ENCODE measurements at places on chromosomes 12 and 14. TPM values are rescaled to one million over a fixed set of nuclear protein-coding genes. Genes with fewer than 3 reads are reported as not detected.

DNA sequence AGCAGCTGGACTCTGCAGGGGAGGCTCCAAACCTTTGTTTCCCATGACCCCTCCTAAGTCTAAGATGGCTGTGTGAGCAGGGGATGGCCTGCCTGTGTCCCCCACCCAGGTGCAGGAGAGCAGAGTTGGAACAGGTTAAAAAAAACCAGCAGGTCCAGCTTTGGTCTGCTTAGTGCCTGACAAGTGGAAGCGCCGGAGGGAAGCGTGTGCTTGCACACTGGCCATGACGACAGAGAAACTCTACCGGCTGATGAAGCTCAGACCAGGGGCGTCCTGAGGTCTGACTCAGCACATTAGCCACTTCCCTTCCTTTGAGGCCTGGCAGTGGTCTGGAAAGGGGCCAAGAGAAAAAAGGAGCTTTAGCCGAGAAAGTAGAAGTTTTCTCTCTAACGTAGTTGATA lies 280.1 kb downstream of the VRK1 start:
- no peaks in the 10 kb centered on the region for H3K27me3 ChIP-seq
- H3K4me1 ChIP-seq: no peaks in the 10 kb centered on the region
- no peak overlapping the region for H3K4me3 ChIP-seq
- no peaks in the 10 kb centered on the region for H3K36me3 ChIP-seq

DNA sequence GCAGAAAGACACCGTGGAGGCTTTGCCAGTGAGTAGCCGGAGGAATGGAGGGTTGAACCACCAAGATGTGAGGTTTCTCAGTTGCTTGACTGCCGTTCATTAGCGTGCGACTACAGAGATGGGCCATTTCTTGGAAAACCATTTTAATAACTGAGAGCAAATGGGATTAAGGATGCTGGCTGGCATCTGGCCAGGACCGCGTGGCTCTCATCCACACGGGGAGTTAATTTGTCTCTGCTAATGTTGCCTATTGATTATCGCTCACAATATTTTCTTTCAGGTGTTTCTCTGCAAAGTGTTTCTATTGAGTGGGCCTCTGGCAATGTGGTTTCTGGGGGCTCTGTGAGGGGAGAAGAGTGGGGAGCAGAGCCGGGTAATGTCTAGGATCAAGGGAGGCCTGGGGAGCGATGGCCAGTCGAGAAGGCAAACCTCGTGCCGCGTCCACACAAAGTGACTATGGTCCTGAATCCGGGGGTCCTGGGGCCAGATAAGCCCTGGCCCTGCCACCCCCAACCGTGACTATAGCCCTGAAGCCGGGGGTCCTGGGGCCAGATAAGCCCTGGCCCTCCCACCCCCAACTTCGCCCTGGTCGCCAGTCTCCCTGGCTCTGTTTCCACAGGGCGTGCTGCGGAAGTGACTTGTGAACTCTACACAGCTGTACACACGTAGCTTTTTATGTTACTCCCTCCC lies 110.6 kb downstream of the PRMT8 start:
- H3K27ac ChIP-seq: no peak overlapping the region
- H3K4me3 ChIP-seq: no peak overlapping the region
- no peak for DNase-seq
- H3K27me3 ChIP-seq: no peaks in the 10 kb centered on the region

- no peak overlapping the region for H3K4me3 ChIP-seq
- no peaks in the 10 kb centered on the region for H3K4me1 ChIP-seq
- no peak overlapping the region for H3K27ac ChIP-seq
- no peaks in the 10 kb centered on the region for H3K27me3 ChIP-seq
- no peak for DNase-seq
Measured at GRCh38 chr12:85310456-85311076, 30.5 kb downstream of the ALX1 start.

DNA sequence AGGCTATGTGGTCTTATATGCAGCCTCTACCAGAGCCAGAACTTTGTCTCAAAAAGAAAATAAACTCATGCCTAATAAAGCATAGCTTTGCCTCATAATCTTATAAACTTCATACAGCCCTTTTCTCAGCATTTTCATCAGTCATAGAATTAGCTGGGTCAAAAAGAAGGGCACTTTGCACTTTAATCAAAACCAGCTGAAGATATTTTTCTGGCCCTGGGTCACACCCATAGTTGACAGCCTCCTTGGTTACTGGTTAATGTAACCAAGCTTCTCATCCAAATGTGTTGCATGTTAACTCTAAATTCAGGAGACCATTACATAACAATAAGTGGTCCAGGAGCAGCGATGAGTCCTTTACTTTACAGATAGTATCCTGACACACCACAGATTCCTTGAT lies 558.2 kb downstream of the FLRT2 start:
- no peak for DNase-seq
- no peaks in the 10 kb centered on the region for H3K36me3 ChIP-seq
- H3K4me1 ChIP-seq: no peaks in the 10 kb centered on the region
- H3K27me3 ChIP-seq: no peaks in the 10 kb centered on the region

GRCh38 chr12:40300490-40300889 lies 75.7 kb downstream of the LRRK2 start:
- no peaks in the 10 kb centered on the region for H3K4me1 ChIP-seq
- H3K27ac ChIP-seq: no peak overlapping the region
- H3K27me3 ChIP-seq: no peaks in the 10 kb centered on the region
- no peak for DNase-seq
- no peak overlapping the region for H3K4me3 ChIP-seq

GRCh38 chr14:52741865-52742264 lies 11.9 kb downstream of the STYX start:
- no peaks in the 10 kb centered on the region for H3K27me3 ChIP-seq
- H3K4me3 ChIP-seq: no peak overlapping the region
- no peaks in the 10 kb centered on the region for H3K4me1 ChIP-seq
- peaks cover 15% of the 10 kb centered on the region for H3K36me3 ChIP-seq
- peak overlapping the region; percentile 8 for H3K27ac ChIP-seq

DNA sequence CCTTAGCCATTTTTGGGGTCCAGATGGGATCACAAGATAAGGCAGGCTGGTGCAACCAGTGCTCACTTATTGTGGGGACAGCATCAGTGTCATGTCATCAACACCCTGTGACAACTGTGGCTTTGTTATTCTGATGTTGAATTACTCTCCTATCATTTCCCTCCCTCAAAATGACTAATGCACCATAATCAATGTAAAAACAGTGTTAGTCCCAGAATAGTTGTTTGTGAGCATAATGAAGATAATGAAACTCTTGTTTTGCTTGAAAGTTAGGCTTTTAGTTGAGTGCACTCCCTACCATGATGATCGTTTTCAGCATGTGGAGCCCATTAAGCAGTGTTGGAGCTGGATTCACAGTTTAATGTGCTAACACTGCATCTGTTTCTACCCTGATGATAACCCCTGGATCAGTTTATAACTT lies 151.4 kb downstream of the TMTC2 start:
- H3K27me3 ChIP-seq: no peaks in the 10 kb centered on the region
- H3K4me1 ChIP-seq: no peaks in the 10 kb centered on the region
- no peak for DNase-seq
- no peak overlapping the region for H3K4me3 ChIP-seq
- H3K36me3 ChIP-seq: no peaks in the 10 kb centered on the region

DNA sequence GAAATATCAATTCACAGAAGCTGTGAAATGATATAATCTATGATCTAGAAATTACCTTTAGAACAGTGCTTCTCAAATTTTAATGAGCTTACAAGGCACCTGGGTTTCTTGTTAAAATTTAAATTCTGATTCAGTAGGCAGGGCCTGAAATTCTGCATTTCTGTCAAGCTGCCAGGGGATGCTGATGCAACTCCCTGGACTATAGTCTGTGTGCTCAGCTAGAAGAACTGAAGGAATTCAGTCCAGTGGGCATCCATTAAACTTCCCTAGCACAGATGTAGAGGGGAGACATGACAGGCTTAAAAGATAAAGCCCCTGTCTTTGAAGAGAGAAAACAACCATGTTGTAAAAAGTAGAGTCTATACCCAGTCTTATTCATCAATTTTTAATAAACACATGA lies 441.8 kb downstream of the TMTC2 start:
- no peak for DNase-seq
- no peak overlapping the region for H3K4me3 ChIP-seq
- no peak overlapping the region for H3K27ac ChIP-seq
- H3K27me3 ChIP-seq: no peaks in the 10 kb centered on the region

DNA sequence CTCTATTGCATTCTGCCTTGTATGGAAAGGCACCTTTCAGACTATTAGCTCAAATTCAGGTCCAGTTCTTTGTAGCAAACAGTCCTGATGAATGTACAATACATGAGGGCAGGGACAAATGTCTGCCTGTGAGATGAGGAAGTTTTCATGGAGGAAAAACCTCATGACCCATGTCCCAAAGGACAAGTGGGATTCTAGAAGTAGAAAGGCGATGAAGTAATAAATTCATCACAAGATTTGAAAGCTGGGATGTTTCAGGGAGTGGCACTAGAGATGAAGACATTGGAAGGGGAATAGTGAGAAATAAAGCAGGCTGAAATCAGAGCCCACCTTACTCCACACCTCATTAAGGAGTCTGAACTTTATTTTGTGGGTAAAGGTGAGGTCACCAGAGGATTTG lies 4.2 kb downstream of the CORO1C start:
- DNase-seq: no peak
- peak overlapping the region; percentile 84 for H3K27ac ChIP-seq
- H3K4me3 ChIP-seq: peak overlapping the region; percentile 74
- no peaks in the 10 kb centered on the region for H3K27me3 ChIP-seq
- peaks cover 72% of the 10 kb centered on the region for H3K4me1 ChIP-seq

- no peak overlapping the region for H3K4me3 ChIP-seq
- DNase-seq: no peak
- H3K36me3 ChIP-seq: no peaks in the 10 kb centered on the region
- H3K4me1 ChIP-seq: no peaks in the 10 kb centered on the region
- no peaks in the 10 kb centered on the region for H3K27me3 ChIP-seq
Measured at GRCh38 chr12:69828897-69829296, 3.9 kb downstream of the MYRFL start.

DNA sequence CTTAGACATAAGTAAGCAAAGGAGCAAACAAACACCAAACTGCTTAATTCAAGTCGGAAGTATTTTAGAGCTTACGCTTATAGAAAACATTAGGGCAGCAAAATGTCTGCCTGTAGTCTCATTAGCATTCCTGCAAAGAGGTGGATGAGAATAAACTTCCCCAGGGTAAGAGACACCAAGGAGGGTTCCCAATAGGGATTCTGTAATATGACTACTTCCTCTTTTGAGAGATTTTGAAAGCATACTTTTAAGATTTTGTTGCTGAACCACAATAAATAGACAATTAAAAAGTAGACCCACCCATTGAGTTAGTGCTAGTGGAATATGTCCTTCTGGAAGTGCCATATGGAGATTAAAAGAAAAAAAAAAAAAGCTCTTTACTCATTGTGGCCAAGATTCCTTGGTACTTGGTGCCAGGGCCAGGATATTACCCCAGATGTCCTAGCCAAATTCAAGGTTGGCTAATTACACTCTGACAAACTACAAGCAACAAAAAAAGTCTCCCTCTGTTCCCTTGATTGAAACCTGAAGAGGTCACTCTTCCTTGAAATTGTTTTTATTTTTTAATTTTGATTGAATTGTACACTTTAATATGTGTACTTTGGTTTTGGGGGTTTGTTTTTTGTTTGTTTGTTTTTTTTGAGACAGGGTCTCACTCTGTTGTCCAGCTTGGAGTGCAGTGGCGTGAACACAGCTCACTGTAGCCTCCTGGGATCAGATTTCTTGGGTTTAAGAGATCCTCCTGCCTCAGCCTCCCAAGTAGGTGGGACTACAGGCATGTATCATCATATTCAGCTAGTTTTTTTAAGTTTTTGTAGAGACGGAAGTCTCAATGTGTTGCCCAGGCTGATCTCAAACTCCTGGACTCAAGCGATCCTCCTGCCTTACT lies 8.7 kb downstream of the CLIP1 start:
- H3K4me3 ChIP-seq: peak overlapping the region; percentile 48
- no peaks in the 10 kb centered on the region for H3K27me3 ChIP-seq
- no peak for DNase-seq

DNA sequence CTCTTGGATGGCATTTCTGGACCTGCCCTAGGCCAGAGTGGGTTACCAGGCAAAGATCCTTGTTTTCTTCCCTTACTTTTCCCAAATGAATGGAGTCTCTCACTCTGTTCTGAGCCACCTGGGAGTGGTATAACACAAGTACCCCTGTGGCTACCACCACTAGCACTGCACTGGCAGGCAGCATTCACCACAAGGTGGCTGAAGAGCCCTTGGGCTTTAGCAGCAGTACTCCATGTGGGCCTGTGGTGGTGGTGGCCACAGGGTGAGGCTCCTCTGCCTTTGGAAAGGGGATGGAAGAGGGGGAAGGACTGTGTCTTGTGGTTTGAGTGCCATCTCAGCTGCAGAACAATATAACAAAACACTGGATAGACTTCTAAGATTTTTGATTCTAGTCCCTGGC lies 38.1 kb upstream of the LMNTD1 start:
- no peaks in the 10 kb centered on the region for H3K27me3 ChIP-seq
- H3K4me3 ChIP-seq: no peak overlapping the region
- no peaks in the 10 kb centered on the region for H3K4me1 ChIP-seq
- H3K36me3 ChIP-seq: no peaks in the 10 kb centered on the region
- H3K27ac ChIP-seq: no peak overlapping the region

GRCh38 chr12:64362721-64363305 lies 27.7 kb downstream of the C12orf56 start:
- no peak overlapping the region for H3K4me3 ChIP-seq
- no peaks in the 10 kb centered on the region for H3K4me1 ChIP-seq
- DNase-seq: no peak
- H3K36me3 ChIP-seq: no peaks in the 10 kb centered on the region
- H3K27ac ChIP-seq: no peak overlapping the region
- H3K27me3 ChIP-seq: no peaks in the 10 kb centered on the region

- H3K27me3 ChIP-seq: no peaks in the 10 kb centered on the region
- no peak overlapping the region for H3K27ac ChIP-seq
- H3K36me3 ChIP-seq: no peaks in the 10 kb centered on the region
- DNase-seq: no peak
- no peak overlapping the region for H3K4me3 ChIP-seq
Measured at GRCh38 chr12:125406131-125406530, 340.9 kb downstream of the AACS start.

DNA sequence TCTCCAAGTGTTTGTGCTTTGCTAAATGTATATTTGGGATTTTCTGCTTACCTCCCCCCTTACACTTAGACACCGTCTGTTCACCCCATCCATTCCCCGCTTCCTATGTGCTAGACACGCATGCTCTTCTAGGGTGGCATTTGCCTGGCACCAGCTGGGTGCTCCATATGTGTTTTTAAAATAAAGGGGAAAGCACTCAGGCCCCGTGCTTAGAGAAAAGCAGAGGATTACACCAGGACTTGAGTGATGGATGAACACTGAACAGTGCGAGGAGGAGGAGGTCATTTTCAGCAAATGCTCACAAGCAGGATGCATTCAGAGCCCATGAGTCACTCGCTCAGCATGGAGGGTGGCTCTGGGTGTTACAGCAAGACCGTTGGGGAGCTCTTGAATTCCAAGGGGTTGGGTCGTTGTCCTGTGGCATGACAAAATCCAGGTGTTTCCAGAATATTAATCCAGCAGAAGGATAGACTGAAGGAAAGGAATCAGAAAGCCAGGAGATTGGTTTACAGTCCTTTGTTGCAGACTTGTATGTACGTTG lies 2.9 kb upstream of the BDKRB1 start:
- H3K36me3 ChIP-seq: no peaks in the 10 kb centered on the region
- H3K4me3 ChIP-seq: no peak overlapping the region
- peaks cover 6% of the 10 kb centered on the region for H3K27me3 ChIP-seq
- DNase-seq: no peak
- no peak overlapping the region for H3K27ac ChIP-seq
- no peaks in the 10 kb centered on the region for H3K4me1 ChIP-seq

- H3K27me3 ChIP-seq: no peaks in the 10 kb centered on the region
- H3K4me1 ChIP-seq: no peaks in the 10 kb centered on the region
- no peak for DNase-seq
- H3K27ac ChIP-seq: no peak overlapping the region
Measured at GRCh38 chr14:87705439-87705896, 287.5 kb downstream of the GALC start.

Gene ZFC3H1
- 18.1 TPM for total RNA-seq

Gene FGF6
- total RNA-seq: 27.1 TPM

Gene CSRP2
- total RNA-seq: 6.9 TPM

Gene SEC23A
- 77.4 TPM for total RNA-seq

Gene SIX1
- 58.0 TPM for total RNA-seq

Gene TMTC2
- total RNA-seq: 1.8 TPM

Gene GLIPR1L1
- not detected for total RNA-seq

Gene NUDT4
- total RNA-seq: 218 TPM
